ENCODE measurements at places on chromosomes 16 and 17.

DNA sequence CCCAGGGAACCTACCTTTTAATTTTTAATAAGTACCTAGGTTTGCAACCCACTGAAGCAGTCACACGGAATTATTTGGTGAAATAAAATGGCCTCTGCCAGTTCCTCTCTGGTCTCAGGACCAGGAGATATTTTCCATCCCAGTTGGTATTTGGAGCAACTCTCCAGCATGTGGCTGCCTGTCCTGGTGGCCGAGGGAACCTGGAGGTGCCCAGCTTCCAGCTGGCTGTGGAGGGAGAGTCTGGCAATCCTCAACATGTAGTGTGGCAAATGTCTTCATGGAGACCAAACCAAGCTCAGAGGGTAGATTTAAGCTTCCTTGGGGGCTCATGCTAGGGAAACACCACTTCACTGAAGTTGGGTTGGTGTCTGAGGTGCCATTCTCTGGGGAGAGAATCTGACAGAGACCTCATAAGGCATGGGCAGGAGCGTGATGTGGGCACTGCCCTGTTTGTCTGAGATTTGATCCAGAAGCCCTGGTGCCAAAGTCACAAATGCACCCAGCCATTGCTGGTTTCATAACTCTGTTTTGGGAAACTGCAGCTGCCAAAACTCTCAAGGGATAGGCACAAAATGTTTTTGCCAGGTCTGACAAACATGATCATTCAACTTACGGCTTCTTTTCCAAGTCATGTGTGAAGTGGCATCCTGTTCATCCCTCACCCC is 2.8 kb downstream of the MT1X start:
- no peak for DNase-seq

DNA sequence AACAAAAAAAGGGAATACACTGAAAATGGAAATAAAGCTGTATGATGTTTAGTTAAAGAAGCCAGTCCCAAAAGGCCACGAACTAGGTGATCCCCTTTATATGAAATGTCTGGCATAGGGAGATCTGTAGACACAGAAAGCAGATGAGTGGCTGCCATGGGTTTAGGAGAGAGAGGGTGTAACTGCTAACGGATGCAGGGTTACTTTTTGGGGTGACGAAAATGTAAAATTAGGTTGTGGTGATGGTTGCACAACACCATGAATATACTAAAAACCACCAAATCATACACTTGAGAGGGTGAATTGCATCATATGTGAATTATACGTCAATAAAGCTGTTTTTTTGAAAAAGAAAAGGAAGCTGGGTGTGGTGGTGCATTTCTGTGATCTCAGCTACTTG is 99.6 kb downstream of the ADCY9 start:
- DNase-seq: no peak

DNA sequence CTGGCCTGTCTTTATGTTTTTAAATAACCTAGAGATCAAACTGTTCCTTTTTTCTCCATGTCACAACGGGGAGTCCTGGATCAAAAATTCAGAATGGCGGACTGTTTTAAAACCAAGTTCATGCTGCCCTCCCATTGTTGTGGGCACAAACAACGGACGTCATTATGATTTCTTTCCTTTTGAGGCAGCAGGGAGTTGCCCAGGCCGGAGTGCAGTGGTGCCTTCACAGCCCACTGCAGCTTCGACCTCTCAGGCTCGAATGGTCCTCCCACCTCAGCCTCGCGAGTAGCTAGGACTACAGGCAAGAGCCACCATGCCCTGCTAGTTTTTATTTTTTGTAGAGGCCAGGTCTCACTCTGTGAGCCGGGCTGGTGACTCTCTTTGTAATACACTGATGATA is 26.5 kb downstream of the NDE1 start:
- DNase-seq: no peak

GRCh38 chr17:81854974-81855774 is 5.2 kb downstream of the P4HB start:
- peak; percentile 41 for DNase-seq

GRCh38 chr17:77869665-77870132 is 88.8 kb upstream of the TNRC6C start:
- DNase-seq: no peak

- peak; percentile 60 for DNase-seq
Measured at GRCh38 chr16:50884066-50884860, 142.4 kb downstream of the CYLD start.

DNA sequence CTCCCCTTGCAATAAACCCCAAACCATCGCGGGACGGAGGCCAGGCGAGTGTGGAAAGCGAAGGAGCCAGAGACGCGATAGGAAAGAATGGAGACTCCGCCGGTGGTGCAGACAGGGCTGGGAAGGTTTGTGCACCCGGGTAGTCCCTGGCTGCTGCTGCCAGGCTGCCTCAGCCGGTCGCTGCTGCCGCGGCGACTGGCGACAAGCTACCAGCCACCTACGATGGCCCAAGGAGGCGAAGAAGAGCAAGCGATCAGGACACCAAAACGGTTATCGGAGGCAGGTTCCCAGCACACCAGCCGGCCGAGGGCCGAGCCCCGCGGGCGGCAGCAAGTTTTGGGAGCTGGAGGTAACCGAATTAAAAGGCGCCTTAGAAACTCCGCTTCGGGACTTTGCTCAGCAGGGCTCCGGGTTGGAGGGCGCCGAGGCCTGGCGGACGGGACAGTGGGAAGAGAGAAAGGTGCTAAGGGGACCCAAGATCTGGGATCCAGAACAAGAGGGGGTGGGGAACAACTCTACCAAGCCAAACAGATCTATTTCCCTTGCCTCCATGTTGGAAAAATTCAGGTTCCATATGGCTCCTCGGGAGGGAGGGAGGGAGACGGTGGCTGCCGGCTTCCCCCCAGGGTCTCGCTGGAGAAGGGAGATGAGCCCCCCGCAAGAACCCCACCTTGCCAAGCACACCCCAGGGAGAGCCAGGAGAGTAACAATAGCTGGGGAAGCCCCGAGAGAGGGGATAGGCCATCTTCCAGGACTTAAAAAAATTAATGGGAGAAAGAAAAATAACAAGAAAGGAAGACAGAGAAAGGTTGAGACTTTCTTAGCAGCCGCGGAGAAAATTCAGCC is 9.7 kb upstream of the HOXB2 start:
- DNase-seq: no peak

All from hematopoietic multipotent progenitor cell treated with erythropoietin and hydrocortisone succinate and interleukin-3 and kit ligand, for 17 days (in vitro differentiated cells).